ENCODE measurements at places on chromosomes 13 and 19.
A peak's percentile ranks its signal among the peaks of the same experiment; 100 is the strongest.

GRCh38 chr13:75316427-75316826 lies 165.5 kb downstream of the TBC1D4 start:
- DNase-seq, result peak; percentile 35

DNA sequence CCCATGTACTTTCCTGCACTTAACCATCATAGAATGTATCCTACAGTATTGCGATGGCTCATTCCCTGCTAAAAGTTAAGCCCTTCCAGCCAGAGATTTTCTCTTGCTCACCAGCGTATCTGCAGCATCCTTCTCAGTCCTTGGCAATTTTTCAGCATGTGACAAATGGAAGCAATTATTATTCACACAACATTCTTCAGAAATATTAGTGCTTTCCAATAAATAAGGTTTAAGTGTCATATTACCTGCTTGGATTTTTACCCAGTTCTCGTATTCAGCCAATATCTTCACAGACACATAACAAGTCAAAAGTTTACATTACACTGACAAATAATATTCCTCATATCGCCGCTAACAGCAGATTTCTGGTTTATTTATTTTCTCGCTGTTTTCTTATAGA lies 82.3 kb downstream of the POU4F1 start:
- no peak for DNase-seq

GRCh38 chr13:34654647-34655046 lies 287.4 kb upstream of the NBEA start:
- no peak for DNase-seq

- peak; percentile 85 for DNase-seq
These were observed 50.4 kb downstream of the MYO9B start for GRCh38 chr19:17125728-17126677.

DNA sequence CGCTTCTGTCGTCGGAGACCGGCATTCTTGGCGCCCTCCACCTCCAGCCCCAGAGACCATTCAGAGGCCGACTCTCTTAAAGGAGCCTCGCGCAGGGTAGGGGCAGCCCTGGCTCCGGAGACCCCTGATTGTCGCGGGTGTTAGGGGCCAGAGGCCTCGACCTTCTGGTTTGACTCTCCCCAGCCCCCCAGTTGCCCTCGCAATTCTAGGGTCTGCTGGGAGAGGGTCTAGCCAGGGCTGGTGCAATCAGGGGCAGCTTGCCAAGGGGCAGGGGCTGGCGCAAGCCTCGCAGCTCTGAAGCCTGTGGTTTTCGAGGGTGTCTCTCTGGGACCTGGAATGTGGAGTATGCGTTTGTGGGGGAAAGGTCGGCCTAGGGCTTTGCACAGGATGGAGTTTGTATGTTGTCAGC lies 1.6 kb upstream of the SLC7A10 start:
- DNase-seq, result no peak

- peak; percentile 63 for DNase-seq
These were observed 200.4 kb downstream of the DLEU7 start for GRCh38 chr13:50643060-50643459.

DNA sequence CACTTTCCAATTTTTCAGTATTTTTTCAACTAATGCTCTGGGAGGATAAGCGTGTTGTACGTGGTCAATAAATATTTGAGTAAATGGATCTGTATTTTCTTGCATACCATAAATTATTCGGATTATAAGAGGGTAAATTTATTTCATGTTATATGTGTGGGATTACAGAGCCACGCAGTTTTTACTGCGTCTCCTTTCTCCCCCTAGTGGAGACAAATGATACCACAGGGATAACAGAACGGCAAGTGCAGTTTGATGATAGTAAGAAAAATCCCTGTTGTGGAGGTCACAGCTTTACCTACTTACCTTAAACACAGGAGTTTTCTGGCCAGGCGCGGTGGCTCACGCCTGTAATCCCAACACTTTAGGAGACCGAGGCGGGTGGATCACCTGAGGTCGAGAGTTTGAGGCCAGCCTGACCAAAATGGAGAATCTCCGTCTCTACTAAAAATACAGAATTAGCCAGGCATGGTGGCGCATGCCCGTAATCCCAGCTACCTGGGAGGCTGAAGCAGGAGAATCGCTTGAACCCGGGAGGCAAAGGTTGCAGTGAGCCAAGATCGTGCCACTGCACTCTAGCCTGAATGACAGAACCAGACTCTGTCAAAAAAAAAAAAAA lies 16.8 kb downstream of the MBD3L2B start:
- peak; percentile 67 for DNase-seq

- no peak for DNase-seq
These were observed 6.5 kb upstream of the ZNF444 start for GRCh38 chr19:56134654-56134921.

DNA sequence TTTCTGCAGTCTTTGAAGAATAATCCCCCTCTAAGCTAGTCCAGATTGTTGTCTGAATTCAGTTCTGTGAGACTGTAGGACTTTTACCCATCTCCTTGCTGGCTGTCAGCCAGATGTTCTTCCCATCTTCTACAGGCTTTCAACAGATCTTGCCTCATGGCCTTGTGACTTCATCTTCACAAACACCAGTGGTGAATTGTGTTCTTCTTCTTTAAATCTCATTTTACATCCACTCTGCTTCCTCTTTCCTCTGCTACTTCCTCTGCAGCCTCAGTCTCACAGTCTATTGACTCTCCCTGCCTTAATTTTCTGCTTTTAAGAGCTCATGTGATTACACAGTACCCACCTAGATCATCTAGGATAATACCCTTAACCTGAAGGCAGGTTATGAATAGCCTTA lies 859.0 kb upstream of the SLITRK1 start:
- DNase-seq, result peak; percentile 37

GRCh38 chr13:43876366-43876765 lies 3.2 kb downstream of the CCDC122 start:
- DNase-seq, result no peak

DNA sequence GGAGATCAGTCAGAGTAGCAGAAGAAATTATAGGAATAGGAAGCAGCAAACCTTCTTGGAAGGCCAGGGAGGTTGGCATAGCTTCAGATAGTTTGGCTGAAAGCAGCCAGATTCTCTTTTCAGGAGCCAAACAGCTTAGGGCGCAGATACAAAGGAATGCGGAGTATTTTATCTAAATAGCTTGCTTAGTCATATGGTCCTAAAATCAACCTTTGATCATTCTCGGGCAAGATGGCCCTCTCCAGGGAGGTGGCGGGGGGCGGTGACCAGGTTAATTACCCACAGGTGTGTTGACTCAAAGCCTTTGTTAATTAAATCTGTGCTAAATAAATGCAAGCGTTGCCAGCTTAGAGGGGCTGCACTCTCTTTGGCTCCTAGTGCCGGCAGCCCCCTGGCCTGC lies 12.5 kb upstream of the NCR1 start:
- no peak for DNase-seq

DNA sequence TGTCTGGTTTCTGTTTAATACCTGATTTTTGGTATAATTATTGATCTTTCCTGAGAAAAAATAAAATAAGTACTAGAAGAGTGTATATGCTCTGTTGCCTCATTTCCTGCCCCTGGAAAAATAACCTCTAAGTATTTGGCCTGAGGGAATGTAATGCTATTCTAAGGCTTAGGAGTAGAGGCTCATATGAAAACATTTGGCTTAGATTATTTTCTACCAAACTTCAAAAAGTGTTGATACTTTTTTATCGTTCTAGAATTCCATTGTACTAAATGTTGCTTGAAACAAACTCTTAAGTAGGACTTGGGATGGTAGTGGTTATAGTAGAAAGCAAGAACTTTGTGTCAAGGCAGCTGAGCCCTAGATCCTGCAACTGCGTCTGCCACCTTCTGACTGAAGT lies 57.8 kb downstream of the COG3 start:
- DNase-seq, result no peak

GRCh38 chr13:40813667-40814454 lies 24.4 kb downstream of the SLC25A15 start:
- peak; percentile 69 for DNase-seq

All from hematopoietic multipotent progenitor cell treated with erythropoietin and hydrocortisone succinate and interleukin-3 and kit ligand, for 4 days (in vitro differentiated cells).